ENCODE measurements at places on chromosomes 1 and 21.

DNA sequence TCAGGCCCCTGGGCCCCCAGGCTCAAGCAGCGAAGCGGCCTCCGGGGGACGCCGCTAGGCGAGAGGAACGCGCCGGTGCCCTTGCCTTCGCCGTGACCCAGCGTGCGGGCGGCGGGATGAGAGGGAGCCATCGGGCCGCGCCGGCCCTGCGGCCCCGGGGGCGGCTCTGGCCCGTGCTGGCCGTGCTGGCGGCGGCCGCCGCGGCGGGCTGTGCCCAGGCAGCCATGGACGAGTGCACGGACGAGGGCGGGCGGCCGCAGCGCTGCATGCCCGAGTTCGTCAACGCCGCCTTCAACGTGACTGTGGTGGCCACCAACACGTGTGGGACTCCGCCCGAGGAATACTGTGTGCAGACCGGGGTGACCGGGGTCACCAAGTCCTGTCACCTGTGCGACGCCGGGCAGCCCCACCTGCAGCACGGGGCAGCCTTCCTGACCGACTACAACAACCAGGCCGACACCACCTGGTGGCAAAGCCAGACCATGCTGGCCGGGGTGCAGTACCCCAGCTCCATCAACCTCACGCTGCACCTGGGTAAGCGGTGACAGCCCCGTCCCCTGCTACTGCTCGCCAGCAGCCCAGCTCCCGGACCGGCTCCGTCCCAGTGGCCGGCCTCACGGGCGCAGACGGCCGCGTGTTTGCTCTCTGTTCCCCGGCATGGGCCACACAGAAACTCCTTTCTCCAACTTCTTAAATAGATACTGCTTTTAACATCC, 539 bp downstream of the LAMC1 start:
- DNase-seq: peak; percentile 88

DNA sequence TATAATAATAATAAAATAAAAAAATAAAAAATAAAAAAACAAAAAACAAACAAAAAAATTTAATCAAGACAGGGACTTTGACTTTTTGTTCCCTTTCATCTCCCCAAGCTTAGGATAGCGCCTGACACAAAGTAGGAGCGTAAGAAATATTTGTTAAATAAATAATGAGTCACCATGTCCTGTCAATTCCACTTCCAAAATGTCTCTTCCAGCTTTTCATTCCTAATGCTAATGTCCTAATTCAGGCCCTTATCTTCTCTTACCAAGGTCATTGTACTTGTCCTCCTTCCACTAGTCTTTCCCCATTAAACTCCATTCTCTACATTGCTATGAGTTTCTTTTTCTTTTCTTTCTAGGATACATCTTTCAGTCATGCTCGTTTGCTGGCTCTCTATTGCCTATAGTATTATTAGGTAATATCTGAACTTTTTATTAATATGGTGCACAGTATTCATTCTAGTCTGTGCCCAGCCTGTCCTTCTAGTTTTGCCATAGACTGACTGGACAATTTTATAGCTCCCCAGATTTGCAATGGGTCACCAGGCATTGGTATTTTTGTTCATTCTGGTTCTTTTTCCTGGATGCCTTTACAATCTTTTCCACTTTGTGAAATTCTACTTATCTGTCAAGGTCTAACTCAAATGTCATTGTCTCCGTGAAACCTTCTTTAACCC, 11.4 kb downstream of the NEXN start:
- no peak for DNase-seq

- peak; percentile 36 for DNase-seq
Measured at GRCh38 chr1:228514421-228514820, 27.2 kb downstream of the RNF187 start.

DNA sequence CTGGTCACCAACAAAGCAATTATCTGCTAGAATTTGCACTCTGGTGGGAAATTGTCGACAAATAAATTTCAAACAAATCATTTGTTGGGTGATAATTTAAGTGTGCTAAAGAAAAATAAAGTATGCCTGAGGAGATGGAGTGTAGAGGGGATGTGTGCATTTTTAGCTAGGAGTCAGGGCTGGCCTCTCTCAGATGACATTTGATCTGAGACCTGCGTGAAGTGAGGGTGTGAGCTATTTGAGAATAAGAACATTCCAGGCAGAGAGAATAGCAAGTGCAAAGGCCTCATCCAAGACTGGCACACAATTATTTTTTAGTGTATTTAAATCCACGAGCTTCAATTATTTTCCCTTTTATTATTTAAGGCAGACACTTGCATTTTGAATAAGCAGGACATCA, 19.7 kb upstream of the S1PR1 start:
- no peak for DNase-seq

GRCh38 chr1:7022058-7022457, 236.8 kb downstream of the CAMTA1 start:
- no peak for DNase-seq

GRCh38 chr1:29633771-29634170, 397.4 kb downstream of the PTPRU start:
- no peak for DNase-seq

DNA sequence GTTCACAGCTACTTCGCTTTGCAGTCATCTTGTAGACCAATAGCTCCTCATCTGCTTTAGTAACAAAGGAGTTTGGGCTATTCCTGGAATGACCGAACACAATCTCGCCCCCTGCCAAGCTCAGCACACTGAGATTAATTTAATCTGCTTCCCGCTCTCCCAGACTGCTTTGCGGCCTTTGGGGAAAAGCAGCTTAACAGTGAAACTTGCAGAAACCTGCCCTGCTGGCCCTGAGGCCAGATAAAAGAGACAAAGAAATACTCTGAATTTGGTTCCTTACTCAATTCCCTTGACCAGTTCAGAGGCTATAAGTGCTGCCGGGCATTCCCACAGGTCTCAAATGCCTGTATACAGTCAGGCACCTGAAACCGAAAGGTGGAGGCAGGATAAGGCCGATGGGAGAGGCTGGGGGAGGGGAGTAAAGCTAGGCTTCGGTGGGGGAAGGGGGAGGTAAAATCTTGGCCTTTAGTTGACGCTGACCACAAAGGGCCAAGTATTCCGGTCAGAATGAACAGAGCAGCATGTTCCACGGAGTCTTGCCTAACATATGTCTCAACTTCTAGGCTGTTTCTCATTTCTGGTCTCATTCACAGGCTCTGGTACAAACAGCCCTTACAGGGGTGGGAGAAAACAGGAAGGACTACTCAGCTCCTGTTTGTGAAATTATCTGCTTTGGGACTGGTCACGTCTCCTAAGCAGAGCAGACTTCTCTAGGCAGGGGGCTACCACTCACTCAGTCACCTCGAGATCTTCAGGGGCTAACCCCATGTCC, 17.7 kb upstream of the A3GALT2 start:
- peak; percentile 60 for DNase-seq

- DNase-seq: no peak
Measured at GRCh38 chr1:198671136-198671535, 32.3 kb downstream of the PTPRC start.

DNA sequence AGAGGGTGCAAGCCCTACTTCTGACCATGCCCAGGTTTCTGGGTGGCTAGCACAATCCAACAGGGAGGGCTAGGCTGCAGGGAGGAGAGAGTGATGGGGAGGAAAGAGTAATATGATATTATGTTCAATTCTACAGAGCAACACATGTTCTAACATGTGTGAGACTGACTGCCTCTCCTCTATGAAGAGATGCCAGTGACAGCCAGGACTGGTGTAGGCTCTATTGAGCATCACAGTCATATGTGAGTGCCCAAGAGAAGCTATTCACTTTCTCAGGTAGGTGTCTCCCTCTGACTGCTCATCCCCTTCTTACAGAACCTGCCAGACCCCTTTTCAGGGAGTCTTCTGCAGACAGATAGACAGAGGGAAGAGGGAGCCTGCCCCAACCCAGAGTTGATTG, 446.1 kb downstream of the SIPA1L2 start:
- DNase-seq: no peak

GRCh38 chr1:234518876-234519275, 39.9 kb upstream of the TARBP1 start:
- DNase-seq: no peak

GRCh38 chr1:217622042-217622441, 8.8 kb downstream of the GPATCH2 start:
- DNase-seq: no peak

DNA sequence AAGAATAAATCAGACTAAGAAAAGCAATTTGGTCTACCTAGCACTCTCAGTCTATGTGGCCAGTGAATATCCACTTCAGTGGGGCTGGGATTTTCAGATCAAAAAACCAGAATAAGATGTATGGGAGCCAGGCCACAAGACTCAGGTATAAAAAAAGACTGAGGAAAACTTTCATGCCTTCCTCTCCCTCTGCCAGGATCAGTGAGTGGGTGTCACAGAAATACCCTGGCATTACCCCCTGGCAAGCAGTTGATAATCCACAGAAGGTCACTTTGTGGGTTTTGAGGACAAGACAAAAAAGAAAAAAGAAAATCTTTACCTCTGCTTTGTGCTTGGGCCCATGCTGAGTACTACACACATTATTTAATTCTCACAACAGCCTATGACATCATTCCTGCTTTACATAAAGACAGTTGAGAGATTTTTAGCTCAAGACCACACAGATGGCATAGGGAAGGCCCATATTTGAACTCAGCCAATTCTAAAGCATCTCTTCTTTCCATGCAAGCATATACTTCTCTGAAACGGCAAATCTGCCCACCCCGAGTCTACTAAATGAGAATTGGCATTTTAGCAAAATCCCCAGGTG, 57.6 kb downstream of the DESI2 start:
- DNase-seq: no peak

GRCh38 chr1:86061551-86061990, 95.0 kb downstream of the COL24A1 start:
- DNase-seq: no peak

DNA sequence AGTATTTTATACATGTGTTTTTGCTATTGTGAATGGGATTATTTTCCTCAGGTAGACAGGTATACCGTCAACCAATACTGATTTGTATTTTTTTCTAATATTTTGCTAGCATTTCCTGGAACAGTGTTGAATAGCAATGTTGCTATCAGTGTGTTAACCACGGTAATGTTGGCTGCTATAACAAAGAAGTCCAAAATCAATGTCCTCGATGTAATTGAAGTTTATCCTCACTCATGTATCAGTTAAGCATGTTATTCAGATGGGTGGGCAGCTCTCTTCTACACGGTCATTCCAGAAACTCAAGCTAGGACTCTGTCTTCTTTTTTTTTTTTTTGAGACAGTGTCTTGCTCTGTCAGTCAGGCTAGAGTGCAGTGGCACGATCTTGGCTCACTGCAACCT, 24.3 kb downstream of the DOP1B start:
- no peak for DNase-seq

GRCh38 chr1:85342207-85342606, 65.8 kb upstream of the BCL10 start:
- DNase-seq: no peak

GRCh38 chr1:193181536-193181935, 4.9 kb downstream of the B3GALT2 start:
- DNase-seq: no peak

DNA sequence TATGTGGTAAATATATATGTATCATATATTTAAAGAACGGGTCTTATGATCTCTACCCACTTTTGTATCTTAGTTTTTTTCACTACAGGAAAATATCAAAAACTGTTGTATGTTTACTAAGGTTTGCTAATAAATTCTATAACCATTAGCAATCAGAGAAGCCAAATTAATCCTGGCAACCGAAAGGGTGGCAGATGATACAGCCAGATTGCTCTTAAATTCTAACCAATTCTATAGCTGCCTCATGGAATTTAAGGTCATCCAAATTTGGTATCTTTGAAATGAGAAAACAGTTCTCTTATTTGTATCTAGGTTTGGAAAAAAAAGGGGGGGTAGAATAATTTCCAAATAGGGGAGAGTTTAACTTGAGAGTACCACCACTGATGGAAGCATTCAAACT, 591.2 kb downstream of the SMYD3 start:
- no peak for DNase-seq

DNA sequence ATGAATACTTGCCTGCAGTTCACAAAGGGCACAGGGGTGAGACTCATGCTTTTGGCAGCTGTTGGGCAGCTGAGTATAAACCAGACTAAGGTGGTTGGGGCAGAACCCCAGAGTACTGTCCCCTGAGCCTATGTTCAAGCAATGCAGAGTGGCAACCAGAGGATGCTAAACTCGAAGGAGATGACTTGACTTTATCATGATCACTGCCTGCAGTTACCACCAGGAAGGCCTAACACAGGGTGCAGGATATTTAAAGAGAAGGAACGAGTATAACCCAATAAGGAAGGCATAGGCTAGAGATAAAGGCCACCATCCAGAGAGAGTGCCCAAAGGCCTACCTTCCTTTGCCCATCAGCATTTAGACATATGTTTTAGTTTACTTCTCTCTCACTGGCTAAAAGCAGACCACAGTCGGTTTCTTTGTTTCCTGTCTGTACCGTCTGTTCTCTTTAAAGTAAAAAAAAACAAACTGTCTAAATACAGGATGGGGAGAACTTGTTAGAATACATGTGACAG, 83.3 kb downstream of the MPZL1 start:
- DNase-seq: no peak

GRCh38 chr1:33003657-33004056, 33.0 kb downstream of the AK2 start:
- DNase-seq: no peak

DNA sequence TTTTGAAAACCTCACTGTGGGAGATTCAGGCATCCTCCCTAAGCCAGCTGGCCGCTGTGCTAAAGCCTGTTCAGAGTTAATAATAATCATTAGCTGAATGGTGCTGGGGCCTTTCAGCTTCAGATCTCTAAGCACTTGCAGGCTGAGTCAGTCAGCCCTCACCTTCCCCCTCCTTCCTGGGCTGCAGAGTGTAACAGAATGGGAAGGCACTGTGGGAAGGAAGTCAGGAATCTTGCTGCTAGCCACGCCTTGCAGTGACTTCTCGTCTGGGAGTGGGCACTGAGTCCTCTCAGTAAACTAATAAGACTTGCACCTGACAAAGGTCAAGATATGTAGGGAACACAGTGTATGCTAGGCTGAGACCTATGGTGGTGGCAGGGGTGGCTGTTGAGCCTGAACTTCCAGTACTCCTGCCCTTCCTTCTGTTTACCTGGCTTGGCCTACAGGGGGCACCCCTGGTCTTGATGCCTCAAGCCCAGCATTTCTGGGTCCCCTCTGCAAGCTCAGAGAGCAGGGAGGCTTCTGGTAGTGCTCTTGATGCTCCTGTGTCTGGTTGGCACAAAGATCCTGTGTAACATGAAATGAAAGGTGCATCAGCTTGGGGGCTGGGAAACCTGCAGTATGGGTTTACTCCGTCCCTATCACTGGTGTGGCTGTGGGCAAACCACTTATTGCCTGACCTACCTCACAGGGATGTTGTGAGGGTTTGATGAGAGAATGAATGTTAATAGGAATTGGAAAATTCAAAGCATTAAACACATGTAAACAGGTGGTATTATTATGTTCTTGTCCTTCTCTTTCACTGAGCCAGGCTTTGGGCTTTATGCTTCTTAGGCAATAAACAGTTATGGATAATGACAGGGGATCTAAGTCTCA, 6.0 kb downstream of the CYB561D1 start:
- no peak for DNase-seq

- no peak for DNase-seq
Measured at GRCh38 chr1:97093741-97094140, 372.2 kb downstream of the PTBP2 start.

DNA sequence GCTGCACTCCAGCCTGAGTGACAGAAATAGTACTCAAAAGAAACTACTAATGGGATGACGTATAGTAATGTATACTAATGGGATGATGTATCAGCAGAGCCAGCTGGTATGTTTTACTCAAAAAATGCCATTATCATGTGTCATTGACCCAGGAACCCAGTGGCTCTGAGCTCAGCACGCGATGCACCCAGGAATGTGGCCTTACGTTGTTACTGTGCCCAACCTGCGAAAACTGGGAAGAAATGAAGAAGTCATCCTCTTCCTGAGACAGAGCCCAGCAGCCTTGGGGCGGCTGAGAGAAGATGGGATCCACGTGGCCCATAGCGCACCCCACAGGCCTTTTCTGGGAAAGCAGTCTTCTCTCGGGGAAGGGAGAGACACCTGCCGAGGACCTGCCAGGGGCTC, 8.8 kb downstream of the UBE2J2 start:
- no peak for DNase-seq

Measured in left lobe of liver (tissue), 2 donors.